ENCODE measurements at places on chromosomes 13 and 19. TPM values are rescaled to one million over a fixed set of nuclear protein-coding genes. Genes with fewer than 3 reads are reported as not detected.

The KIR3DL2 gene
- total RNA-seq: not detected

The TEX26 gene
- total RNA-seq: not detected

The FPR1 gene
- 1.2 TPM for total RNA-seq

The TGFBR3L gene
- 0.72 TPM for total RNA-seq

The DLL3 gene
- not detected for total RNA-seq

The TMEM238 gene
- total RNA-seq: 25.6 TPM

The MAMSTR gene
- total RNA-seq: 0.56 TPM

The ZNF677 gene
- total RNA-seq: 2.2 TPM

The GFY gene
- total RNA-seq: not detected

The SULT2A1 gene
- not detected for total RNA-seq

The CD22 gene
- total RNA-seq: 2.5 TPM

The MISP3 gene
- total RNA-seq: 3.4 TPM

The NUFIP1 gene
- 3.5 TPM for total RNA-seq

The C5AR2 gene
- total RNA-seq: 1.7 TPM

The ZNF134 gene
- total RNA-seq: 9.6 TPM

- peak; percentile 77 for ATAC-seq
These were observed 31.5 kb upstream of the ZNF766 start for GRCh38 chr19:52237771-52238400.

DNA sequence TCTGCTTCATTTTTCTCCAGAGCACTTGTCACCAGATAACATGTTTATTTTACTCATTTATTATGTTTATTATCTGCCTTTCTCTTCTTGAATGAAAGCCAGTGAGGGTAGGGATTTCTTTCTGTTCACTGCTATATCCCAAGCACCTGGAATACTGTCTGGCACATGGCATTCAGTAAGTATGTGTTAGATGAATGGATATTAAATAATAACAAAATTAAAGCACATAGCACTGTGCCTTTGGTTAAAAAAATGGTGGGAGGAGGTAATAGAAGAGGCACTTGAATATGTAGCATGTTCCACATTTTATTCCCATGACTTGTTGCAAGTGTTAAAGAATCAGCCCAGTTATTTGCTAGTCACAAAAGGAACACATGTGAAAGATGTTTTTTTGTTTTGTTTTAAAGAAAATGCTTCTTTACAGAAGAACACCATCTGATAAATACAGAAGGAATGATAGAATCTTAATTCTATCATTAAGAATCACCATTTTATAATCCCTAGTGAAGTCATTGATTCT lies 151.0 kb downstream of the DLEU7 start:
- ATAC-seq: no peak

- ATAC-seq: no peak
These were observed 11.6 kb downstream of the TMPRSS9 start for GRCh38 chr19:2371656-2372055.

- ATAC-seq: no peak
These were observed 51.3 kb downstream of the COL4A2 start for GRCh38 chr13:110358381-110358780.

- no peak for ATAC-seq
These were observed 1701.3 kb upstream of the PRR20A start for GRCh38 chr13:55439450-55439849.

DNA sequence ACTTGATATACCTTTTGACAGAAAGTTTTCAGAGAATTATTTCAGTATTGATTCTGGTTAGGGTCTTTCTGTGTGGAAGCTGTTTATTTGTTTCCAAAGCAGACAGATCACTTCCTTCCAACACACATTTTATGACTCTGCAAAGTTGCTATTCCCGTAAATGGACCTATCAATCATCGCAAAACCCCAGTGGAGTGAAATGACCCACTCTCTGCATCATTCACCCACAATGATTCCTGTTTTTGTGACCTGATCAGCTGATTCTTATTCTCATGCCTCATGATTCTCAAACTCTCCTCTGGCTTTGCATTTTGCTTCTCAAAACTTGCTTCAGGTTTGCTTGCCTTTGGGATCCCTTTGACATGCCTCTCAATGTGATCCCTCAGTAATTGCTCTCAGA lies 453.7 kb downstream of the PCDH17 start:
- no peak for ATAC-seq

- ATAC-seq: peak; percentile 78
These were observed 5.0 kb downstream of the ZSCAN5A start for GRCh38 chr19:56309511-56310185.

DNA sequence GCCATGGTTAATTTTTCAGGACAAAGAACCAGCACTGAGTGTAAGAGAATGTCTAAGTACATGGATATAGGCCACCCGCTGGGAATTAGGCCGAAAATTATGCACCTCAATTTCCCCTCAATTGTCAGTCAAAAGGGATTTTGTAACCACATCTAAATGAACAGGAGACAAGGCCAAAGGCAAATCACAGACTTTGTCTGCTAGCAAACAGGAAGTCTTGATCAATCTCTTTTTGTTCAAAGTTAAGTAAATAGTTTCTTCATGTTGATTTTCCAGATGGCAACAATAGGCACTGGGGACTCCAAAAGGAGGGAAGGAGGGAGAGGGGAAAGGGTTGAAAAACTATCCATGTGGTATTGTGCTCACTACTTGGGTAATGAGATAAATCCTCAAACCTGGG lies 276.0 kb downstream of the COG6 start:
- ATAC-seq: no peak

- ATAC-seq: no peak
These were observed 18.9 kb upstream of the DPRX start for GRCh38 chr19:53612762-53613526.

GRCh38 chr13:50123515-50123861 lies 108.2 kb downstream of the KCNRG start:
- ATAC-seq: no peak

- ATAC-seq: peak; percentile 7
These were observed 711 bp downstream of the CAMSAP3 start for GRCh38 chr19:7596211-7596937.

- ATAC-seq: peak; percentile 97
These were observed 10.5 kb upstream of the MIER2 start for GRCh38 chr19:355134-355533.

DNA sequence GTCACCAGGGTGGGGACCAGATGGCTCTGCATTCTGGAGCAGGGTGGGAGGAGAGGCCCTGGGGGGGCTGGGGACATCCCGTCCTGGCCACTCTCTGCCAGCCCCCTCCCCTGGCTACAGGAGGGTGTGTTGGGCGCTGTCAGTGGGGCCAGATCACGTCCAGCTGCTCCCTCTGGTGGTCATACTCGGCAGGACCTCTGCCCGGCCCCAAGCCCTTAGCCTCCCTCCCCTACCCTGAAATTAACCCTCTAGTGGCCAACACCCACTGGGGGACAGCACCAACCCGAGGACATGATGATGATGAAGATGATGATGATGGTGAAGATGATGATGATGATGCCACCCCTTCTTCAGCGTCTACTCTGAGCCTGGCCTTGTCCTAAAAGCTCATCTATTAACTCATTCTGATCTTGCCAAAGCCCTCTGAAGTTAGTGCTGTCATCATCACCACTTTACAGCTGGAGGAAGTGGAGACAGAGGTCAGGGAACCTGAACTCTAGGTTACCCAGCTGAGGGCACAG lies 590 bp upstream of the LGI4 start:
- peak; percentile 62 for ATAC-seq

DNA sequence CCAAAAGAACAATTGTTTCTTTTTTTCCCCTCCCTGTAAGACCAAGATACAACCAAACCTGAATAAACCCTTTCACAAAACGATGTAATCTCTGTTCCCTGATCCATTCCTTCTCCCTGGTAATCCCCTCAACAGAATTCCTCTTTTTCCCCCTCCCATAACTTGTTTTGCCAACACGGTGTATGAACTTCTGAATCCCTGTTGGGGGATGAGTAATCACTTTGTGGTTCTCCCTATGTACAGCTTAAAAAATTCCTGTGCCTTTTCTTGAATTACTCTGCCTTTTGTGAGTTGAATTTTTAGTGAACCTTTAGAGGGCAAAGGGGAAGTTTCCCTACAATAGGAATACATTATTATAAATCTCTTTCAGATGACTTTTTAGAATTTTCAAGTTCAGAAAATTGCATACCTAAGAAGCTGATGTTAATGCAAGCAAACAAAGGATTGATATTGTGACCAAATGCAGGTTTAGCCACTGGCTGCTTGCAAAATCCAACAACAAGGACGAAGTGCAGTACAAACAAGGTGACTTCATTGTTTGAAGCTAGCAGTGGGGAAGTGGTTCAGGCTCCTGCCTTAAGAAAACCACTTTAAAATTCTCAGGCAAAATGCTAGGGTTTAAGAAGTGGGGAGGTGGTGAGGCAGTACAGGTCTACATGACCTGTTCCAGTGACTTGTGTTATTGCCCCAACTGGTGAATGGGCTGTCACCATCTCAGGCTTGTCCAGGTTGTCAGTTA lies 15.0 kb upstream of the EPSTI1 start:
- no peak for ATAC-seq

DNA sequence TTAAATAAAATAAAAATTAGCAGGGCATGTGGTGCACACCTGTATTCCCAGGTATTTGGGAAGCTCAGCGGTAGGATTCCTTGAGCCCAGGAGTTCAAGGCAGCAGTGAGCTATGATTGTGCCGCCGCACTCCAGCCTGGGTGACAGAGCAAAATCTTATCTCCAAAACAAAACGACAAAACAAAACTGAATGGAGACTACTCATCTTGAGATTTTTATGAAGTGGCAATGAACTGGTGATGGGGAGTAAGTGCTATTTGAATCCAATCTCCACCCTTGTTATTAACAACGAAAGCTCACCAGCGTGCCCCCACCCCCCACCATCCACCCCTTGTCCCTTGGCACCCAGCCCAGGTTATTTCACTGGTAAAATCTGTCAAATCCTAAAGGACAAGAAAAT lies 45.2 kb upstream of the URI1 start:
- ATAC-seq: no peak

GRCh38 chr13:31166591-31166990 lies 4.9 kb upstream of the HSPH1 start:
- no peak for ATAC-seq

DNA sequence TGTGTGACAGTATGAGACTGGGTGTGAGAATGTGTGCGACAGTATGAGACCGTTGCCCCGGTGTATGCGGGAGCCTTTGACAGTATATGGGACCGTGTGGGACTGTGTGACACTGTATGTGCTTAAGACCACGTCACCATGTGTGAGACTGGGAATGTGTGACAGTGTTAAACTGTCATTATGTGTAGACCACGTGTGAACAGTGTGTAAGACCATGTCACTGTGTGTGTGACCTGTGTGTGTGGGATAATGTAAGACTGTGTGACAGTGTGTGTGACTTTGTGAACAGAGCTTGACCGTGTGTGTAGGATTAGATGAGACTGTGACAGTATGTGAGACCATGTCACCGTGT lies 549 bp downstream of the ZNF583 start:
- no peak for ATAC-seq

GRCh38 chr13:99378985-99379733 lies 72.0 kb upstream of the GPR183 start:
- ATAC-seq: no peak

DNA sequence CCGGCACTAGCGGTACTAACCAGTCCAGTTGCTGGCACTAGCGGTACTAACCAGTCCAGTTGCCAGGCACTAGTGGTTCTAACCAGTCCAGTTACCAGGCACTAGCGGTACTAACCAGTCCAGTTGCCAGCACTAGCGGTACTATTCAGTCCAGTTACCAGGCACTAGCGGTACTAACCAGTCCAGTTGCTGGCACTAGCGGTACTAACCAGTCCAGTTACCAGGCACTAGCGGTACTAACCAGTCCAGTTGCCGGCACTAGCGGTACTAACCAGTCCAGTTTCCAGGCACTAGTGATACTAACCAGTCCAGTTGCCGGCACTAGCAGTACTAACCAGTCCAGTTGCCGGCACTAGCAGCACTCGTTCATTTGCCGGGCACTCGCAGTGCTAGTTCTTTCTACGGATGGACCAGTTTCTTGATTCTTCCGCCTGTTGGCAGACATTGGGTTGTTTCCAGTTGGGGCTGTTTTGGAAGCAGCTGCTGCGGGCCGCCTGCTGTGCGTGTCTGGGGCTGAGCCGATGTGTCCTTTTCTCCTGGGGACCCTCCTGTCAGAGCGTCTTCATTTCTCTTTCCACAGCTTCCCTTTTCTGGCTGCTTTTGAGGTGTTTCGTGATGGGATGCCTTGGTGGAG lies 123.4 kb upstream of the MCF2L start:
- ATAC-seq: no peak

GRCh38 chr19:16477311-16477710 lies 5.5 kb upstream of the EPS15L1 start:
- peak; percentile 20 for ATAC-seq

DNA sequence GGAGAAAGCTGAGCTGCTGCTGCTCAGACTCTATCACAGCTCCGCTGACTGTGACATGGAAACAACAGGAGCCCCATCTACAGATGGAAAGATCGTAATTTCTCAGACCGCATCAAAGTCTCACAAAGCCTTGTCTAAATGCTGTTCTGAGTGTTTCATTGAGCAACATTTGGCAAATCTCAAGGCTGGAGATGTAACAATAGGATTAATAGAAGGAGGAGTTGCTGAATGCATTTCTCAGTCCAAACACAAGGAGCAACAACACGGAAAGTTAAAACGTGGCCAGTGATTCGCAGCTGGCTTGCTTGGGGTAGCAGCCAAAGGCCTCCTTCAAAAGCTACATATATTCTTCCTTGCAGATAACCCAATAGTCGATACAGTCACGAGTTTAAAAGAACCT lies 55.7 kb downstream of the MRPL57 start:
- peak; percentile 64 for ATAC-seq

GRCh38 chr13:68616600-68617222 lies 1386.6 kb upstream of the PCDH9 start:
- no peak for ATAC-seq

DNA sequence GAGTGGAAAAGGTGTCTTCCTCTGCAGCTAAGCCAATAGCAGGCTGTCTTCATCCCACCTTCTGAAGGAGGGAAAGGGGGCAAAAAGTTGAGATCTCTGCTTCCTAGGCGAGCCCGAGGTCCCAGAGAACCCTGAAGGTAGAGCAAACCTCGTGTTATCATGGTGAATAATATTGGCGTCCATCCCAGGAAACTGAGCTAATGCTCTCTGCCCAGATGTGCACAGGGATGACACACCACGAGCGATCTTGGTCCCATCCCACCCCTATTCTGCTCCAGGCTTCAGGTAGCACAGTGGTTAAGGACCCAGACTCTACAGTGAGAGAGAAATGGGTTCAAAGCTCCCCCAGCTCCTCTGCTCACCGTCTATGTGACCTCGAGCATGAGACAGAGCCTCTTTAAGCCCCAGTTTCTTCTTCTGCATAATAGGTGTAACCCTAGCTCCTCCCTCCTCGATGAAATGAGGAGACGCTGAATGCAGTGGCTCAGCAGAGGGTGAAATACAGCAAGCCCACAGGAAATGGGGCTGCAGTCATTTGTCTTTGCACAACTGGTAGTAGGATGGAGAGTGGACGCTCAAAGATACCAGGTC lies 9.9 kb upstream of the CEACAM20 start:
- ATAC-seq: no peak

- ATAC-seq: no peak
These were observed 807.9 kb upstream of the ARGLU1 start for GRCh38 chr13:107375701-107376340.

DNA sequence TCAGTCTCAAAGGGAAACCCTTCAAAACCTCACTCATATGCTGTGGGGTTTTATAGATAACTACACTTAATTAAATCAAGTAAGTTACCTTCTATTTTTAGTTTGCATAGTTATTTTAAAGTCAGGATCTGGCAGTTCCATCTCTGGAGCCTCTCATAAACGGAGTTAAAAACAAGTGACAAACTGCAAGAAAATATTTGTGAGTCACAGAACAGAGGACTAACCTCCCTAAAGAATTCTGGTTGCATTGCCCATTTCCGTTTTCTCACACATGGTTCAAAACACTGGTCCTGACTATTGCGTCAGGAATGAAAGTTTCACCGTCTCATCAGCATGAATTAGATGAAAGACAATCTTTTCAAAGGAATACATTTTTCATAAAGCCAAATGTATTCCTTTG lies 10.6 kb downstream of the RXFP2 start:
- no peak for ATAC-seq
